ENCODE measurements at places on chromosomes 2 and 18.

DNA sequence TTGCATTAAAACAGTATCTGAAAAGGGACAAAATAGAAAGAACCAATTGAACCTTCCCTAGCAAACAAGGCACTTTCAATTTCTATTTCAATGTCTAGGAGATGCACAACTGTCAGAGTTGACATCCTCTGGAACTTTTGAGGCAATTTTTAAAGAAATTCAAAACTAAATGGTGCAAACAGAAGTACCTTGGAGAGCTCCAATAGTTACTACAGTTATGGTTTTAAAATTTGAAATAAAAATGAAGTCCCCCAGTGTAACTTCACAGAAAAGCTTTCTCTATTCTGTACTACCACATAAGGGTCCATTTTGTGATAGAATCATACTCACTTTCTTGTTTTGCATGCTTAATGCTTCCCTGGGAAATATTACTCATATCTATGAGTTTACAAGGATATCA lies 162.1 kb downstream of the KCNH7 start:
- no peak for DNase-seq

DNA sequence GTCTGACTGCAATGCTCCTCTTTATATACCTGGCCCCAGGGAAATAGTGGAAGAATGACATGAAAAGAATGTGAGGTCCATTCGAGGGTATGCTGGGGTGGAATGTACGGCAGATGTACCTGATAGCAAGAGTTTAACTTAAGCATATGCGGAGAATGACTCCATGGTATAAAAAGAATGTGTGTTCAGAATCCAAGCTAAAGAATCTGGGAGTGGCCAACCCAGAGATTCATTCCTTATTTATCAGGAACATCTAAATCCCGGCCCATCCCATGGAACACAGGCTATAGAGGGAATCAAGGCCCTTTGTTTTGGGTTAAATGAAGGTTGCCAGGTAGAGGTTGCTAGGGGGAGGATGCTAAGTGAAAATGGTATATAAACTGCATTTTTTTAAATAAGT lies 150.0 kb downstream of the ZNF385B start:
- DNase-seq = no peak

GRCh38 chr2:149507974-149508373 lies 79.6 kb downstream of the MMADHC start:
- no peak for DNase-seq

DNA sequence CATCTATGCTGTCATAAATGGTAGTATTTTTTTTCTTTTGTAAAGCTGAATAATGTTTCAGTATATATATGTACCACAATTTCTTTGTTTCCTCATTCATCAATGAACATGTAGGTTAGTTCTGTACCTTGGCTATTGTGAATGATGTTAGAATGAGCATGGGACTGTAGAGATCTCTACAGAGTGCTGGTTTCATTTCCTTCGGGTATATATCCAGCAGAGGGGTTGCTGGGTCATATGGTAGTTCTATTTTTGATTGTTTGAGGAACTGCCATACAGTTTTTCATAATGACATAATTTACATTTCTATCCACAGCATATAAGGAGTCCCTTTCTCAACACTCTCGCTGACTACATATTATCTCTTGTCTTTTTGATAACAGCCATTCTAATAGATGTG lies 243.5 kb downstream of the CDH7 start:
- no peak for DNase-seq

DNA sequence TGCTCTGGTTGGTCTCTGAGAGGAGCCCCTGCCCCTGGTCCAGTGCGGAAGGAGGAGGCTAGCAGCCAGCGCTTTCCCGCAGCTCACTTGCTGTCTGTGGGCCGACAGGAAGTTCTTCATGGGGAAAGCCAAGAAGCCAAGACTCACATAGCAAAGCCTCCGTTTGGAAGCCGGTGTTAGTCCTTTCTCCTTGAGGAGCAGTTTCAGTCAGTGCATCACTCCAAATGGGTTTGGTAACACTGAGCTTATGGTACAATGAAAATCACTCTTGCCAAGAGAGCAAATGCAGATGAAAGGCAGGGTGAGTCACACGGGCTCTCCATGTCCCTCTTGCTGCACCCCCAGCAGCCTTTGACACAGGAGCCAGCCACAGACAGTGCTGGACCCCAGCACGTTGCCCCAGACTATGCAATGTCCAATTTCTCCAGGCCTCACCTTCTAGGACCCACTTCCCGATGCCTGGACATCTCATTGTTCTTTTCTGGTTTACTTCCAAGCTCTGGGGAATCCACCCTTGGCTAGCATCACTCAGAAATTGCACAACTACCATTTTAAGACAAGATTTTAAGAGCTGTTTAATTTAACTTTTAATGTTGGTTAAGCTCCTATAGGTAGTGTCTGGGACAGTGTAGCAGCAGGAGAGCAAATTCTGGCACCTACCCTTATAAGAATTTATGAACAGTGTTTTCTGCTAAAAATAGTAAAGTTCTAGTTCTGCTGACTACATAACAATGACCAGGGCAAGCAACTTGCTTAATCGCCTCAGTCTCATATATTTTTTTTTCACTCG lies 174.9 kb downstream of the ASB1 start:
- DNase-seq = no peak

- no peak for DNase-seq
Measured at GRCh38 chr2:233131936-233132720, 72.0 kb downstream of the INPP5D start.

- DNase-seq = no peak
Measured at GRCh38 chr18:76351961-76352581, 143.0 kb downstream of the ZNF516 start.

- peak; percentile 42 for DNase-seq
Measured at GRCh38 chr2:24984912-24985311, 13.2 kb upstream of the DNAJC27 start.

- DNase-seq = no peak
Measured at GRCh38 chr2:16584824-16585540, 80.7 kb downstream of the CYRIA start.

DNA sequence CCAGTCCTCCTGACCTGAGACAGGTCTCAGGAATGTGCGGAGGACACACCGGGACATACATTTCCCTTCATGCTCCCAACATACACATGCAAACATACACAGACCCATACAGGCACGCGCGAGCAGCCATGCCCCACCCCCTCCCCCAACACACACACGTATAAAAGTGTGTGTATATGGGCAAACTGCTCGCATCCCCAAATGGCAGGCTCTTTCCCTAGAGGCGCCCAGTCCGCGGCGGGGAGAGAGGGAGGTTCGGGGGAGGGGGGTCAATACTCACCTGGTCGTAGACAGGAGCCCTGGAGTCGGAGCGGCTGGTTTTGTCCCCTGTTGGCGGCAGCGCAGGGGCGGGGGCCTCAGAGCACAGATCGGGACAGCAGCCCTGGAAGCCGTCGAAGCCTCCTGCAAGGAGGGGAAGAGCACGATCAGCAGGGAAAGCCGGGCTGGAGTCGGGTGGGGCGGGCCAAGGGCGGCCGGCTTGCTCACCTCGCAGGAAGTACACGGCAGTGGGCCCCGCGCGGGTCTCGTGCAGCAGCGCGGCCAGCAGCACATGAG lies 682 bp downstream of the DUSP2 start:
- no peak for DNase-seq

DNA sequence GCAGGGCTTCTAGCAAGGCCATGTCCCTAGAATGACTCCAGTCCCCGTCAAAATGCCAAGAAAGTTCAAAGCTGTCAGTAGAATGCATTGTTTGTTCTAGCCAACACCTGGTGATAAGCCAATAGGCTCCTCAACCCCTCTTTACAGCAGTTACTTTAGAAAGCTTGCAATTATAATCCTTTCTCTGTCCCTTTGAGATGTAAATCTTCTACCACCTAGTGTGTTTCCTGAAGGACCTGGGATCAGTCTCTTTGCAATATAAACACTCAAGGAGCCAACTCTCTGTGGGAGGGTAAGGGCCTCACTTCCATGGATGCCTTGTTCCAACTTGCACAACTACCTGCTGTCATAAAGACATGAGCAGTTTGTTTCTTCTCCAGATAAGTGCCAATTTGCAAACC lies 301.8 kb downstream of the NBAS start:
- no peak for DNase-seq

DNA sequence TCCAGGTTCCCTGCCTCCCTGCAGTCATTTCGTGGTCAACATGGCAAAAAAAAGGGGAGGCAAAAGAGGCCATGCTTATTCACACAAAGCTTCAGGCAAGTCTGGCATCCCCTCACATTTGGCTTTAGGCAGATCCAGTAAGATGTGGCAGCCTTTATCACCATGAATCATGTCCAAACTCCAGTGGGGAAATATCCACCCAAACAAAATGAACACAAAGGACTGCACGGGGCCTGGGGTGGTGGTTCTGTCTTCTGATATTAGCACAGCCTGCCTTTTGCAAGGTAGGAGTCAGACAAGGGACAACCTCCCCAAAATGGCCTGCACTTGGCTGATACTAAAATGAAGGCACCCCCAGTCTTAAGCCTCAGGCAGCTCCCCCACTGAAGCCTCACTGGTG lies 129.9 kb downstream of the ZBTB7C start:
- no peak for DNase-seq

- no peak for DNase-seq
Measured at GRCh38 chr2:159053161-159054031, 85.0 kb downstream of the TANC1 start.

DNA sequence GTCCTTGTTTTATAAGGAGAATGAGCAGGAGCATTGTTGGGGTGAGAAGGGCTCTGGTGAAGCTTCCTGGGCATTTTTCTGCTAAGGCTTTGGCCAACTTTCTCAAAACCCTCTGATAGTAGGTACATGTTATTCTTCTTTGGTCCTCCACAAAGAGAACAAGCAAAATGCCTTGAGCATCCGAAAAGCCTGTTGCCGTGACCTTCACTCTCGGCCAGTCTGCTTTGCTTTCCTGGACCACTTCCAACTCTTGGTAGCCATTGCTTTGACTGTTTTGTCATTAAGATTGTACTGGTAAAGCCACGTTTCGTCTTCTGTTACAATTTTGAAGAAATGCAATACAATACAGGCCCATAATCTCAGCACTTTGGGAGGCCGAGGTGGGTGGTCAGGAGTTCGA lies 27.4 kb upstream of the ALLC start:
- no peak for DNase-seq

DNA sequence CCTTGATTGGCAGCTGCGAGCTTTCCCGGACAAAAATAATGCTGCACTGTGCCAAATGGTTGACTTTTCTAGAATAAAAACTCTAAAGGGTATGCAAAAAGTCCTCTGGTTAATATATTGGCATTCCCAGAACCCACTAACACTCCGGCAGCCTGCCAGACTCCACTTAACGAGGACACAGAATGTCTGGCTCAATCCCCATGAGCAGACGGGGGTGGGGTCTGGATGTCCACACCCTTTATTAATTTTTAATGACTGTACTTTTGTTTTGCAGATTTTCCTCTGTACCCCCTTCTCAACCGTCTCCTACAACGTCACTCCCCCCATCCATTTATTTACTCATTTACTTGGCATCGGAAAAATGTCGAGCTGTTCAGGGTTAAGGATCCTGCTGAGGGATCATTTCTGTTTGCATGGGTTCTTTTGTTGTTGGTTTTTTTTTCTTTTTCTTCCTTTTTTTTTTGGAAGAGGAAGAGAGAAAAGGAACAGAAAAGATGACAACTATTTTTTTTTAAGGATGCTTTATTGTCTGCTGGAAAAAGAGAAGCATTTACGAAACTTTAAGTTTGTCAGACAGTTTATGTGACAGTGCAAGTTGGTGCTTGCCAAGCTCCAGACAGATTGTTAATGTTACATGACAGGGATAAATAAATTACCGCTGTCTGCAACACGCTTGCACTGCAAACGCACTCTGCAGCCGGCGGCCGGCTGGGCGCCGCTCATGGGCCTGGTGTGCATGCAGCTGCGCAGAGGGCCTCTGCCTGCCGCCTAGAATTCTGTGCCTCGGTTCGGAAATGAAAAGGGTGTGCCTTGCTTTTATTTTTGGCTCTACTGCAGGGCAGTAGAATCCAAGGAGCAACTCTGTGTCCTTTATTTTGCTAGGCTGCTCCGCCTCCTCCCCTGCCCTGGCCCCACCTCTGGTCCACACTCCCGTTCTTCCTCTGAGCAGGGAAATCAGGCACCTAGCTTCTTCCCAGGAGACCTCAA lies 3.6 kb downstream of the LDLRAD4 start:
- DNase-seq = peak; percentile 8

GRCh38 chr18:21916594-21916993 lies 176.0 kb downstream of the MIB1 start:
- no peak for DNase-seq

- DNase-seq = no peak
Measured at GRCh38 chr2:227610123-227610522, 4.5 kb downstream of the SCYGR3 start.

GRCh38 chr2:68163641-68164040 lies 6.0 kb downstream of the PNO1 start:
- DNase-seq = no peak

DNA sequence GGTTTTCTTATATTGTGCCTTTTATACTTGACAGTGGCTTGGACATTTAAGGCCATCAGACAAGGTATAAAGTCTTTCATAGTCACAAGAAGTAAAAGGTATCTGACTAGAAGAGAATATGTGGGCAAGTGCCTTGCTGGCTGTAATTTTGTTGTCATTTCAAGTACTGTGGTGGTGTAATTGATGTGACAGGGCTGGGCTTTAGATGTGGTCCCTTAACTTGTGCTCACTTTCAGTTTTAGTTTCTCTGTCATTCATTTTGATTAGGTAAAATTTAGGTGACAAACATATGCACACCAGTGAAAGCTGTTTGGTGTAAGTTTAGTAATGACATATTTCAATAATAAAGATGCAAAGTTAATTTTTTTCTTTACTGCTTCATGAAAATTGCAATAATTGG lies 31.2 kb upstream of the TBR1 start:
- no peak for DNase-seq

DNA sequence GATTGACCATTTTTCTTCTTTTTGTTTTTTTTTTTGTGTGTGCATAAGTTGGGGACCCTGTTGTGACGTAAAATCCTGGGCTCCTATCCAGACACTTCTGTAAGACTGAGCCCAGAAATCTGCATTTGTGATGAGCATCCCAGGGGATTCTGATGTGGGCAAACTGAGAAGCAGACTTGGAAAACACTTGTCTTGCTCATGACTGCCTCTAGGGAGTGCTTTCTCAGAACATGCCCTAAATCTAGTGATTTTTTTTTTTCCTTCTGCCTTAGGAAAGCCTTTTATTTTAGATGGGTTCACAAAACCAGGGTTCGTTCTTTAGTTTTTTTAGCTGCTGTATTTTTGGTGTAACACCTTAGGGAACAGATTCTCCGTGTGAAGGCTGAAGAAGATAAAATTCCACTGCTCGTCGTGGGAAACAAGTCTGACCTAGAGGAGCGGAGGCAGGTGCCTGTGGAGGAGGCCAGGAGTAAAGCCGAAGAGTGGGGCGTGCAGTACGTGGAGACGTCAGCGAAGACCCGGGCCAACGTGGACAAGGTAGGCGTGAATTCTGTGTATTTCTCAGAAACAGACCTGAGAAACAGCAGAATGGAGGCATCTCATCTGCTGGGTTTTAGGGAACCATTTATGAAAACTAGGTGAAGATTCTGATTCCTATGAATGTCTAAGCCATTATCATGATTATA lies 36.7 kb downstream of the RALB start:
- DNase-seq = no peak

- DNase-seq = no peak
Measured at GRCh38 chr2:177909962-177910361, 162.6 kb downstream of the PDE11A start.

- DNase-seq = no peak
Measured at GRCh38 chr2:219603771-219604170, 6.1 kb downstream of the STK11IP start.

- DNase-seq = no peak
Measured at GRCh38 chr18:77373730-77374445, 124.2 kb downstream of the GALR1 start.

All from NCI-H446 treated with DMSO at 0.1 percent for 48 hours (cell line).